ENCODE measurements at places on chromosomes 4 and X.

- DNase-seq = no peak
Observed at GRCh38 chr4:12928751-12929150, 555.4 kb downstream of the RAB28 start.

DNA sequence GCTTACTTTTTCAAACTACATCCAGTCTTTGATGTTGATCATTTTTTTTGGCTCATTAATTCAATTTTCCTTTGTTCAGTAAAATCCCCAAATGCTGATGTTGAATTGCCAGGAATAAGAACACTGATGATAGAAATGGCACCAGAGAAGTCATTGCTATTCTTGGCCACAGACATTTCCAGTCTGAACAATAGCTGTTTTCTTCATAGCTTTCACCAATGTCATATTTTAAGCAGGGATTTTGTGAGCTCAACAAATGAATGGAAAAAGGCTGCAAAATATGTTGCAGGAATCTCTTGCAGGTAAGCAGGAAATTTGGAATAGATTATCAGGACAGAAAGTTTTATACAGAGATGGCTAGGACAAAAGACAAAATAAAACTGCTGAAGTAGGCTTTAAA, 40.5 kb upstream of the GLRB start:
- no peak for DNase-seq

- no peak for DNase-seq
Observed at GRCh38 chrX:67714004-67714403, 170.2 kb downstream of the AR start.

GRCh38 chr4:81714291-81714690, 242.6 kb upstream of the RASGEF1B start:
- DNase-seq = no peak

GRCh38 chrX:84475596-84475995, 26.7 kb downstream of the HDX start:
- DNase-seq = no peak

DNA sequence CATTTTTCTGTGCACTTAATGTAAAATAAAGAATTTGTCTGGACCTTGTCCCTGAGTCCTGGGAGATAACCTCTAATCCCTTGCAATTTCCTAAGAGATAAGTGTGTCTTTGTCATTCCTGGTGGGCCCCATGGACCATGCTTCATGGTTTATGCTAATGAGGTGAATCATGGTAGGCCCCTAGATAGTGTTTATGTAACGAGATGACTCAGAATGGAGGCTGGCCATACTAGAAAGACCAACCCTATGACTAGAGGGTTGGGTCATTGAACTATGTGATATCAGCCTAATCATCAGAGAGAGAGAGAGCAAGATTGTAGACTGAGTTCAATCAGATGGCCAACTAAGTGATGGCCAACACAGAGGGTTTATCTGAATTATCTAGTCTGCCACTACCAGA, 64.2 kb upstream of the NHSL2 start:
- DNase-seq = no peak

GRCh38 chr4:129046055-129046959, 47.0 kb downstream of the SCLT1 start:
- no peak for DNase-seq
